NCI-H1436 treated with DMSO at 0.1 percent for 48 hours (cell line): ENCODE measurements at places on chromosomes 3 and 15.

DNA sequence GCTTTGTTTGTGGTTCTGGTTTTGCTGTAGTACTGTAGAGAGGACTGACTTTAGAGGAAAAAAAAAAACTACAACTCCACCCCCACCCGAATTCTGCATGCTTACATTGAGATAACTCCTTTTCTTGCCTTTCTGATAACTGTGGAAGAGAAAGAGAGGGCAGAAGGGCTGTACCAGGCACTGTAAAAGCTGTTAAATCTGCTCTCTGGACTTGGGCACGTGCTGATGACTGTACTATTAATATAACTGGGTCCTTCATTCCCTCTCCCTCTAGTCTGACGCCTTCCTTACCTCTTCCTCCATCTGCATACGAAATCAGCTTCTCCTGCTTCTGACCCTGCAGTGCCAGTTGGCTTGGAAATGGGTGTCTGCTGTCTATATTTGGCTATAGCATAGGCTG lies 15.0 kb downstream of the MAPKBP1 start:
- no peak for DNase-seq

DNA sequence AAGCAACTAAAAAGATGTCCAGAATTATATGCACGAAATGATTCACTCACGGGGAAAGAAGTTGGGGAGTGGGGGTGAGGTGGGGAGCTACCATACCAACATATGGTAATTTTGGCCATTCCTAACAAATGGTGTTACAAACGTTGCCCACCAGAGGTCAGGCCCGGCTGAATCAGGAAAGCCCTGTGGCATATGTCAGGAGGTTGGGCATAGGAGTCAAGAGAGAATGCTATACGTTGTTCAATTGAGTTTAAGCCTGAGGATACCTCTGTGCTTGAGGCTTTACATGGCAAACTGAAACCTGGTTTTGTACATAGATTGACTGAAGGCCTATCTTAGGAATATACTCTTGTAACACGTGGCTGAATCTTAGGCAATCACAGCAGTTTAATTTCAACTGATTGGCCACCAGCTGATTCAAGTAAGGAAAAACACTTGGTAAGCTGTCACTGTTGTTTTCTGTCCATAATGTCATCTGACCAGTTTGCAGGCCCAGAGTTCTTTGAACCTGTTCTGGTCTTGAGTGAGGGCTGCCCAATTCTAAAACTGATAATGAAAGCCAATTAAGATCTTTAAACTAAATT lies 23.4 kb upstream of the SLC2A2 start:
- no peak for DNase-seq

DNA sequence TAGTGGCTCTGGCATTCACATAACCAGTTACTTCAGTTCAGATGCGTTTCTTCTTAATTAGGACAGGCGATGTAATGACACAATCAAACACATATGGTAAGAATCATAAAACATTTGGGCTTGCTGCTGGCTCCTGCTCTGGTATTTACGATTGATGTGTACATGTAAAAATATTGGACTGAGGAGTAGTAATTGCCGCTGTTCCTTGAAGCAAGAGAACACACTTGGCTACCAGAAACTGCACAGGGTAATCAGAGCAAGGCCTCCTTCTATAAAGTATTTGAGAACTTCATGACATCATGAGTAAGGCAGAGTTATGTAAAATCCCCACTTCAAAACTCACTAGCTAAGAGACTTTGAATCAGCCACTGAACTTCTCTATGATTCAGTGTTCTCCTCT lies 158.1 kb downstream of the SSR3 start:
- no peak for DNase-seq

GRCh38 chr15:95127356-95127755 lies 896.0 kb downstream of the MCTP2 start:
- no peak for DNase-seq

DNA sequence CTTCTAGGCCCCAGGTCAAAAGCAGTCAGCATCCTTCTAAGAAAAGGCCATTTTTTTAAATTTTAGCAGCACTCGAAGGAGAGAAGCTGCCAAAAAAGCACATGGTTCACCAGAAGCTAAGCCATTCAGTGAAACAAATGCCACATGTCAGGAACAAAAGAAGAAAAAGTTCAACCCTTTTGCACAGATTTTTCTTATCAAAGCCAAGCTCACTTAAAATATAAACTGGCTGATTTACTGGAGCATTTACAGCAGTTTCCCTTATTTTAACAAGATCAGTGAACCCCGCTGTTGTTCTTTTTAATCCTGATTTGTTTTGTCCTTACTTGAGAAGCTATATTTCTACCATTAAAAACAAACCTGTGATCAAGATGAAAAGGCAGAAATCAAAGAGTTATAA lies 46.5 kb upstream of the SYNPR start:
- no peak for DNase-seq

DNA sequence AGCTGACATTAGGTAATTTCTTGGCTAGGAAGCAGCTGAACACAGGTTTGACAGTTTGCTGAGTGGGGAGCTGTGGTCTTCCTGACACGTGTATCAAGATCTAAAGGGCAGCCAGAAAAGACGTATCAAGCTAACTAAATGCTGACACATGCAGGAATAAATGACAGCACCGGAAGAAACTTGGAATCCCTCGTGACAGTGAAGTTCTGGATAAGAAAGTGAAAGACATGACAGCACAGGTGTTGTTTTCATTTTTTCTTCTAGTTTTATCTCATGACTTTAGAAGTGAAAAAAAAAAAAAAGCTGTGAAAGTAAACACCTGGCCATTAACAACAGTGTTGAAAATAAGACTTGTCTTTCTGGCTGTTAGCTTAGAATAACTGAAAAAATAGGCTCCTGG lies 48.7 kb downstream of the FGF7 start:
- DNase-seq = no peak

- DNase-seq = no peak
Observed at GRCh38 chr15:99213187-99213811, 36.1 kb downstream of the TTC23 start.

DNA sequence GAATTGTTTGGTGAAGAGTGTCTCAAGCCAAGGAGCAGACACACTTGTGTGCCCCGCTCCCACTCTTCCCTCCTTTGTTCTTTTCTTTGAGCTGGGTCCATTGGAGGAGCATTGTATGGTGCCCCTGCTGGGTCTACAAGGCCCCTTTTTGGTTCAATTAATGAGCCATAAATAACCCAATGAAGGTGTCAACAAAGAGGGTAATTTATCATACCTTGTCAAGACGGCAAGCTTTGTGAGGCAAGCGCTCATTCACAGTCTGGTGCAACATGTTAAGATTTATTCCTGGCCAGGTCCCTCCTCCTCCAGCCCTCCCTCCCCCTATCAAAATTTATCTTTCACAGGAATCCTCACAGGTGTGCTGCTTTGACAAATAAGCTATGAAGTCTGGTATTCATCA lies 300.1 kb downstream of the RORA start:
- no peak for DNase-seq

- DNase-seq = no peak
Observed at GRCh38 chr15:41780727-41781126, 6.4 kb downstream of the MAPKBP1 start.

DNA sequence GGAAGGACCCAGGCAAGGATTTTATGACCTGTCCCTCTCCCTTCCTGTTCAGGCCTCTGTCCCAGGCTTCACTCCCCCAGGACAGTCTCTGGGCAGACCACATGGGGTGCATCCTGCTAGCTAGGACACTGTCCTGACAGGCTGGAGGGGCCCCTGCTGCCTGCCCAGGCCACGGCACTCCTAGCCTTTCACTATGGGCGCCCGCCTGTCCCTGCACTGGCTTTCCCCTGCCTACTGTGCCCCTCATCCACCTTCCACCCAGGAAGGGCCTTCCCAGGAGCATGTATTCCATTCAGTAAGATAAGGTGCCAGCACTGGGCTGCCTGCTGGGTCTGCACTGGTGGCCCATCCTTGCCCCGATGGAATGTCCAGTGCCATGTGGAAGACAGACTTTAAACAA lies 145.3 kb downstream of the DNAJB8 start:
- DNase-seq = no peak

GRCh38 chr3:43871627-43872245 lies 181.0 kb downstream of the ABHD5 start:
- no peak for DNase-seq

- DNase-seq = no peak
Observed at GRCh38 chr3:125075738-125076137, 19.9 kb upstream of the HEG1 start.

- no peak for DNase-seq
Observed at GRCh38 chr15:35293353-35294130, 208.4 kb upstream of the NANOGP8 start.

DNA sequence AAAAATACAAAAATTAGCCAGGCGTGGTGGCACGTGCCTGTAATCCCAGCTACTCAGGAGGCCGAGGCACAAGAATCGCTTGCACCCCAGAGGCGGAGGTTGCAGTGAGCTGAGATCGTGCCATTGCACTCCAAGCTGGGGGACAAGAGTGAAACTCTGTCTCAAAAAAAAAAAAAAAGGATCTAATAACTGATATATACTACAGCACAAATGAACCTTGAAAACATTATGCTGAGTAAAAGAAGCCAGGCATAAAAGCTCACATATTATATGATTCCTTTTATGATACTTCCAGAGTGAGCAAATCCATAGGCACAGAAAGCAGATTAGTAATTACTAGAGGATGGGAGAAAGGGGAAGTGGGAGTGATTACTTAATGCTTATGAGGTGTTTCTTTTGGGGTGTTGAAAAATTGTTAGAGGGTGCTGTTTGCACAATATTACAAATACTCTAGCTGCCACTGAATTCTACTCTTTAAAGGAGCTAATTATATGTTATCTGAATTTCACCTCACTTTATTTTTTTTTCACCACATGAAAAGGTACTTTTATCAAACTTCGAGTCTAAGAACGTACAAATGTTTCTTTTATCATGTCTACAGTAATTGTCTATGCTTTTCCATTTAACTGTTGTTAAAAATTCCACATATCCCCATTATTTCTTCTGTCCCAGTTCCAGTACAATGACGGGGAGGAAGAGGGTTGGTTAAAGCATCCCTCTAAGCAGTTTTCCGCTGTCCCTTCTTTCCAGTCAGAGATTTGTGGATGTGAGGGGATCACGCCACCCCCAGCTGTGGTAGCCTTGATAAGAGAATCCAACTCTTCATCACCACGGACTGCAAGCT lies 77.7 kb upstream of the FAM174B start:
- DNase-seq = peak; percentile 4

- DNase-seq = peak; percentile 44
Observed at GRCh38 chr15:73991726-73992593, at the start of gene STOML1. Gene STOML1, minus strand, starts transcription at chr15:73992295. Its CDS starts 72 bp downstream, at chr15:73992223.

- DNase-seq = no peak
Observed at GRCh38 chr15:32880642-32881041, 162.8 kb downstream of the GREM1 start.

GRCh38 chr15:99135194-99135593 lies 30.3 kb downstream of the SYNM start:
- no peak for DNase-seq

DNA sequence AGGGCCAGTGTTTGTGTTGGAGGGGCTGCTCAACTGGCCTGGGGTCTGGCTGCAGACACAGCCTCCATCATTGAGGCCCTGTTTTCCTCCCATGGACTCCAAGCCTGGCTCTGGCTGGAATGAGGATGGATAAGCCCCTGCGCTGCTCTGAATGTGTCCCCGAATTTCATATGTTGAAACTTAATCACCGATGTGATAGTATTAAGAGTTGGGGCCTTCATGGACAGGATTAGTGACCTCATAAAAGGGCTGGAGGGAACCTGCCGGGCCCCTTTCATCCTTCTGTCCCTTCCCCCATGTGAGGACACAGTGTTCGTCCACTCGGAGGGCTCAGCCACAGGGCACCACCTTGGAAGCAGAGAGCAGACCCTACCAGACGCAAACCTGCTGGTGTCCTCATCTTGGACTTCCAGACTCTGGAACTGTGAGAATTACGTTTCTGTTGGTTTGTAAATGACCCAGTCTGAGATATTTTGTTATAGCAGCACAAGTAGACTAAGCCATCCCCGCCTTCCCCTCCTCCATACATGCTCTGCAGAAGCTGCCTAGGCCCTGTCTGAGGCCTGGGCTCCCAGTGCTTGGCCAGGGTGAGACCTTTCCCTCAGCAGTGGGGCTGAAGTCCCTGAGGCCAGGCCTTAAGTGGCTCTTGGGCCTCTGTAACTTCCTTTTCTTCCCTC lies 3.8 kb upstream of the LCTL start:
- DNase-seq = no peak
